ENCODE measurements at places on chromosomes 4 and X. TPM values are rescaled to one million over a fixed set of nuclear protein-coding genes. Genes with fewer than 3 reads are reported as not detected.

DNA sequence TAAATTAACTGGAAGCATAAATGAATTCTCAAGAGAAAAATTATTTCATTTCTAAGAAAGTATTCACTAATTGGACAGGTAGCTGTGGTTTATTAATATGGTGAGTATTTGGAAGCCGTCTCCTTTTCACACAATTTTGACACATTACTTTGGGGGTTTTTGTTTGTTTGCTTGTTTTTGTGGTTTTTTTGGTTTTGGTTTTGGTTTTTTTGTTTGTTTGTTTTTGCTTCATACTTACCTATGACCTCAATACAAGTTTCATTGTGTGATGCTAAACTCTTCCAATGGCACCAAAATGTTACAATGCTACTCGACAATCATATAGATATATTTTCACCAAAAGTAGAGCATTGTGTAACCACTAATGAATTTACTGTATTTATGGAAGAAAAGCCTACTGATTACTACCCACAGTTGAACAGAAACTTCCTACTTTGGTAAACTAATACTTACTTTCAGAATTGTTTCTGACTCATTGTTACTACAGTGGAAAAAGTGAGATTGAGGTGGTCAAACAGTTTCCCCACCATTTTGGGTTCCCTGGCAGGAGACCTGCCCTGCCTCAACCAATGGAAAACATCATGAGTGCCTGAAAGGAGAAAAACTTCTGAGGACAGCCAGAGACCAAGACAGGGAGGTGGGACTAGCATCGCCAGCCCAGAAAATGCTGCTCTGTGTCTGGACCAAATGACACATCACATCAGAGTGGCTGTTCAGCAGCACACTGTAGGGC lies 443.1 kb downstream of the HNRNPD start:
- no peak for DNase-seq

DNA sequence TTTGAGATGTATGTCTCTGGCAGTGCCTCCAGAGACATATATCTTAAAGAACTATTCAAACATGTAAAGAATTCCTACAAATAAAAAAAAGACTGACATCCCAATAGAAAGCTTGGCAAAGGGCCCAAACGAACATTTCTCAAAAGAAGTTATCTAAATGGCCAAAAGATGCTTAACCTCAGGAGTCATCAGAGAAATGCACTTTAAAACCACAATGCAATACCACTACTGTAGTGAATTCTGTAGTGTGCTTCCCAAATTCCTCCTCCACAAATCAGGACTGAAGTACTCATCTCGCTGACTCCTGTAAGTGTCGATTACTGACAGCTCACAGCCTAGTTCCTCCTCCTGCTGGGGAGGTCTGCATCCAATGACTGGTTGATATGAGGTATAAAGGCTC lies 129.0 kb upstream of the MAMLD1 start:
- no peak for DNase-seq

DNA sequence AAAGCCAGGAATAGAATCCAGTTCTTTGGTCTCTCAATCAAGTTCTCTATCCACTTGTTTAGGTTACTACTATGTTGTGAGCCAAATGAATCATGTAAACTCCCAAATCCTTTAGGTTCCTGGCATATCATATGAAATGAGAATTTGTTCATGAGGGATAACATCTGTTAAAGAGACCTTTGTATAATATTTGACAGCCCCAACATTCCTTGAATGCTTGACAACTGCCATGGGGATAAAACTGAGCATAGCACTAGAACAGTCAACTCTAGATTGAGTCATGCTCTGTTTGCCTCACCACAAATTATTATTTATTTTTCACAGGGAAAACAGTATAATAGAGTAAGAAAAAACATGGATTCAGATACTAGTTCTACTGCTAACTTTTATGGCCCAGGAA lies 93.3 kb downstream of the NAA11 start:
- no peak for DNase-seq

DNA sequence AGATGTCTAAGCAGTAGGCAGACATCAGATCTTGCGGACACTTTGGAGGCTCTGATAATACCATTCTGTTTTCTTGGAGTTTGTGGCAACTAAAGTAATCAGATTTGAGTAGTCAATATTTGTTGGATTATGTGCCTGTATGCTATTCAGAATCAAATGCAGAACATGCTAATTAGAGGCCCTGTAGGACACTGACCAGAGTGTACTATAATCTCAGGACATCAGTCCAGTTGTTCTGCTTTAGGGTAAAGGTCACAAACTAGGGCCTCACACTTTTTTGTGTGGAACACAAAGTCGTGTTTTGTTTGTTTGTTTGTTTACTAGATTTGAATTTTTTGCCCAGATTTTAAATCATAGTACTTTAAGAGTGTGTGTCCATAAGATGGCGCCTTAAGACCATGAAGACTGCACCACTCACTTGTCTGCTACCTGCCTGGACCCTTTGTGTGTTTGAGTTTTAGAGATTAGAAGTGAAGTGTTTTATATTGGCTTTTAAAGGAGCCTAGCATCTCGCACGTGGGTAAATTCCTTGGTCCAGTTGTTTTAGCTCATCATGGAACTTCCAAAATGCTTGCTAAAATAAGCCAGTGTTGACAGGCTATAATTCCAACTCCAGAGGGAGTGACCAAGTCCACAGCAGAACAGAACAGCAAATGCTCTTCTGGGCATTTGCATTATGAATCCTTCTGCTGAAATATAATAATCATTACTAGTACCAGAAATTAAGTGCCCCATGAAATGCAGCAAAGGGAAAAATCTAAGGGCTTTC lies 34.7 kb downstream of the IL13RA1 start:
- DNase-seq = peak; percentile 8

- peak; percentile 21 for DNase-seq
Observed at GRCh38 chrX:70096052-70096451, 33.8 kb downstream of the OTUD6A start.

DNA sequence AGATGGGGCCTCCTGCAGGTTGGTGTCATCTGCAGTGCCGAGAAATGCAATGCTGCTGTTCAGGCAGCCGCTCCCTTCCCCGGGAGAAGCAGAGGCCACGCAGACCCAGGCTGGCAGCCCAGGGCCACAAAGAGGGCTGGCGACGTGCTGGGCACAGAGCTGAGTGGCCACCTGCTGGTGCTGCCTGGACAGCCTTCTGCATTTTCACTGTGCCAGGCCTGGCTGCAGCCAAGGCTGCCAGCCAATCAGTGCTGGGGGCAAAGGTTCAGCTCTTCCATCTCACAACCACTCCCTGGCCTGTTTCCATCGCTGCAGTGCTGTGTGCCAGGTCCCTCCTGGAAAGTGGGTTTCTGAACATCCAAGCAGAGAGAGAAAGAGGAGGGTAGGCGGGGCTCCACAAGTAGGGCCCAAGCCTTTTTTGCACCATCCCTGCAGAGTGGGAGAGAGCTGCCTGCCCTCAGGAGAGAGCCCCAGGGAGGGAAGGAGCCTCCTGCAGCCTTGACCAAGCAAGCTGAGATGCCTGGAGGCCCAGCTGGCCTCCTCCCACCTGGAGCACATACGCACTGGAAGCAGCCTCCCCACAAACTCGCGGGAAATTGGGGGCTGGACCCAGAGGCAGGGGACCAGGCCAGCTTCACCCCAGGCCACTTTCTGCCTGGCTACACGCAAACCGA lies 20.1 kb downstream of the ADRA2C start:
- no peak for DNase-seq

DNA sequence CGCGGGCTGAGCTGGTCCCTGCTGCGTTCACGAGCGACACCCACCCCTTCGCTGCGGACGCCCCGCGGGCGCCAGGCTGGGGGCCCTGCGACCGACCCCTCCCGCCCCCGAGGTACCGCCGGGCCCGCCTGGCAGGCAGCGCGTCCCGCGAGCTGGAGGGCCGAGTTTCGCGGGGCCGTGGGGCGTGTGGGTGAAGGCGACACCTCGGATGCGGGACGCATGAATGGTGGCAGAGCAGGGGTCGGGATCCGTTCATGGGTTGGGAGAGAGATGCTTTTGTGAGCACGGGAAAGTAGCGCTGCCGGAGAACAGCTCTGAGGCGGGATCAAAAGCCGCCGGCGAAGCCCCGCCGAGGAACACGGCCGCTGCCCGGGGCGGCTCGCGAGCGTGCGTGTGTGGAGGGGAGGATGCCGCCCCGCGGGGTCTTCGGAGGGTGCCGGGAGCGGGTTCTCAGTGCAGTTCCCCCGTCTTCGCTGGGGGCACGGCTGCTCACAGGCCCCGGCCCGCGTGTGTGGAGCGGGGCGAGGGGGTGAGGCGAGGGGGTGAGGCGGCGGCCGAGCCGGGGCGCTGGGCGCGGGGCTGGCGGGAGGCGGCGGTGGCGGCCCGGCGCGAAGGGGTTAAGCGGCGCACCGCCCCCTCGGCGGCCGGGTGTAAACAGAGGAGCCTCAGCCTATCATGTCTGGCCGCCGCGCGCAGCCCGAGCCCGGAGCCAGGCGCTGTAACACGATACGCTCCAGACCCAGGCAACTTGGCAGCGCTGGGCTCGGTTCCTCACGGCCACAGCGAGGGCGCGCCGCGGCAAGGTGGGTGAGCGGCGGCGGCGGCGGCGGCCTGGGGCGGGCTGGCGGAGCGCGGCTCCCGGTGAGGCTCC lies 205.3 kb downstream of the TENM3 start:
- peak; percentile 66 for DNase-seq

- DNase-seq = peak; percentile 18
Observed at GRCh38 chr4:54439831-54440243, 210.7 kb downstream of the PDGFRA start.

DNA sequence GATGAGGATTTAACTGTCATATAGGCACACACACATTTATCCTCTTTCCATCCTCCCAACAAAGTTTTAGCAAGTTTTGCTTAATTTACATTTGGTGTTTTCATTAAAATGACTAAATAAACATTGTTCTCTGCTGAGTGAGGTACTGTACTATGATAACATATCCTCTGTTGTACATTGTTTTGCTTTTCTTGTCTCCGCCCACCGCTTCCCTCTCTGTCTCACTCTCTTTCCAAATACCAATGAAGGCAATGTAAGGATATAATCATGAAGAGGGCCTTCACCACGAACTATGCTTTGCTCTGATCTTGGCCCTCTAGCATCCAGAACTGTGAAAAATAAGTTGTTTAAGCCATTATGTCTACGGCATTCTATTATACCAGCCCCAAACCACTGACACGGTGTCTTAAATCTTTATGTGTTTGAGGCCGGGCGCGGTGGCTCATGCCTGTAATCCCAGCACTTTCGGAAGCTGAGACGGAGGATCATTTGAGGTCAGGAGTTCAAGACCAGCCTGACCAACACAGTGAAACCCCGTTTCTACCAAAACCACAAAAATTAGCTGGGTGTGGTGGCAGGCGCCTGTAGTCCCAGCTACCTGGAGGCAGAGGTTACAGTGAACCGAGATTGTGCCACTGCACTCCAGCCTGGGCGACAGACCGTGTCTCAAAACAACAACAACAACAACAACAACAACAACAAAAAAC lies 65.3 kb downstream of the HPRT1 start:
- DNase-seq = no peak

DNA sequence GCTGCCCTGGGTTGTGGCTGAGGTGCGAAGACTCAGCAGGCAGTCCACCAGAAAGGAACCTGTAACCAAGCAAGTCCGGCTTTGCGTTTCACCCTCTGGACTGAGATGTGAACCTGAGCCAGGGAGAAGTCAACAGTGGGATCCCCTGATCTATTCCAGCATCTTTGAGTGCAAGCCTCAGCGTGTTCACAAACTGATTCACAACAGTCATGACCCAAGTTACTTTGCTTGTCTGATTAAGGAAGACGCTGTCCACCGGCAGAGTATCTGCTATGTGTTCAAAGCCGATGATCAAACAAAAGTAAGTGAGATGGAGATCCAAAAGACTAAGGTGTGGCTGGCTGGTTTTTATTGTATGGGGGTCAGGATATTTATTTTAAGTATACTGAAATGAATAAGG lies 11.3 kb downstream of the TBC1D1 start:
- DNase-seq = no peak

GRCh38 chr4:3030566-3031356 lies 43.6 kb downstream of the HTT-AS start:
- no peak for DNase-seq

GRCh38 chr4:108544481-108544880 lies 75.9 kb upstream of the RPL34 start:
- DNase-seq = no peak

GRCh38 chrX:10197279-10198210 lies 40.8 kb downstream of the CLCN4 start:
- DNase-seq = no peak

DNA sequence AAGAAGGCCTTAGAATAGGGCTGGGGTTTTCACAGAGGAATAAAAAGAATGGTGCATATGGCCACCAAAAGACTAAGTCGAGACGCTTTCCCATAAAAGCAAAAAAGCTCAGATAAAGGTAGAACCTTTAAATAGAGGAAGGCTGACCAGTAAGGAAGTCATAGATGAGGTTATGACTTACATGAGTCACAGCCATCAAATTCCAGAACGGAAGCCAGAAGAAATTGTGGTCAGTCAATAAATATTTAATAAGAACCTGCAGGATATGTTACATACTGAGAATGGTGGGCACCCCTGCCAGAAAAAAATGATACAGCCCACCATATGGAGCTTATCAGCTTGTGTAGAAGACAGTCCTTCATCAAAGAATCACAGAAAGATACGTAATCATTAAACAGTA lies 120.1 kb downstream of the MANBA start:
- DNase-seq = no peak

- no peak for DNase-seq
Observed at GRCh38 chrX:129877401-129877800, 28.6 kb upstream of the UTP14A start.

DNA sequence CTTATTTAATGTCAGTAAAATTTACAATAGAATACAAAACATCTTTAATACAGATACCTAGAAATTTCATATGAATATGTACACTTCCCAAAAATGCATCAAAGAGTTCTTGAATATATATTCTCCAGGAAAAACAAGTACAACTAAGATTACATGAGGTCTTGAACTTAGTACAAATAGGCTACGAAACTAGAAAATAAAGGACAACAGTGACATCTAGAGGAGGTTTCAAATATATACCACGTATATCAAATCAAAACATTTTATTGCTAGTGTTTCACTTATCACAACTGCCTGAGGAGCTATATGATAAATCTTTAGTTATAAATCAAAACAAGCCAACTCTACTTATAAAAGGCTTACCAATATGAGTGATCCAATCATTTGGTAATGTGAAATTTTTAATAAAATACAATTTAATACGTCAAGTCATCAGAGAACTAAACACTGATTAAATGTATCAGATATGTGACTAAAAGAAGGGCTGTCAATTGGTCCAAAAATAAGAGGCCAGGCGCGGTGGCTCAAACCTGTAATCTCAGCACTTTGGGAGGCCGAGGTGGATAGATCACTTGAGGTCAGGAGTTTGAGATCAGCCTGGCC lies 36.6 kb downstream of the ANAPC10 start:
- peak; percentile 10 for DNase-seq

Gene DGAT2L6
- total RNA-seq = not detected

Gene PCSK1N
- 0.36 TPM for total RNA-seq

Gene TSR2
- total RNA-seq = 27.4 TPM

Gene TBX22
- not detected for total RNA-seq

Gene CYLC1
- total RNA-seq = not detected

Gene UGT2B11
- total RNA-seq = not detected

Gene TXK
- total RNA-seq = 0.40 TPM

Gene TEX13B
- 0.20 TPM for total RNA-seq

Gene FHDC1
- total RNA-seq = 0.16 TPM

Gene KIF4A
- total RNA-seq = 40.3 TPM

Gene ACE2
- not detected for total RNA-seq

Gene MAGED4B
- total RNA-seq = not detected
